Midbrain (tissue), 1 donor: ENCODE measurements at places on chromosomes 13 and 19.
A peak's percentile ranks its signal among the peaks of the same experiment; 100 is the strongest.

DNA sequence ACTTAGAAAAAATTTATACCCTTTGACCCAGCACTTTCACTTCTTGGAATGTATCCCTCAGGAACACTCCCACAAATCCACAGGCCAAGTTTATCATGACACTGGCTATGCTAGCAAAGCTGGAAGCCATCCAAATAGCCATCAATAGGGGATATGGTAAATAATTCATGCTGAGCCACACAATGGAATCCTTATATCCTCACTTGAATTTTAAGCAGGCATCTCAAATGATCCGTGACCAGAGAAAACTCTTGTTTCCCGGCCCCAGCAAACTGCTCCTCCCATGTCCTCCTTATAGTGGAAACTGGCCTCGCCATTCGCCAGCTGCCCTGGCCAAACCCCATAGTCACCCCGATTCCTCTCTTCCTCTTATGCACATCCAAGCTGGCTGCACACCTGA lies 37.6 kb downstream of the GRIK5 start:
- DNase-seq: no peak

- DNase-seq: no peak
Observed at GRCh38 chr19:13101590-13102415, 855 bp downstream of the LYL1 start.

GRCh38 chr19:47226426-47227351 lies 4.3 kb downstream of the BBC3 start:
- peak; percentile 39 for DNase-seq

DNA sequence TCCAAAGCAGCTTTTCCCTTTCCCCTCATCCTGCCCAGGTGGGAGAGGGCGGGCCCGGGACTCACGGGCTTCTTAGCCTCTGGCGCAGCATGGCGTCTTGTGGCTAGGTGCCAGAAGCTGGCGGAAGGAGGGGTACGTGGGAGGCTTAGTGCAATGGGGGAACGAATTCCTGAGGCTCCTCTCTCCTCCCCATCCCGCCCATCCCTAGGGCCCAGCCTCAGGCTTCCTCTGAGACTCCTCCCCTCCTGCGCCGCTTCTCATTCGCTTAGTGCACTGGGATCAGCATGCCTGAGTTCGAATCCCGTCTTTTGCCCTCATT lies 297.8 kb downstream of the ZNF536 start:
- DNase-seq: no peak

GRCh38 chr19:682678-683320 lies 6.6 kb downstream of the FSTL3 start:
- DNase-seq: no peak

DNA sequence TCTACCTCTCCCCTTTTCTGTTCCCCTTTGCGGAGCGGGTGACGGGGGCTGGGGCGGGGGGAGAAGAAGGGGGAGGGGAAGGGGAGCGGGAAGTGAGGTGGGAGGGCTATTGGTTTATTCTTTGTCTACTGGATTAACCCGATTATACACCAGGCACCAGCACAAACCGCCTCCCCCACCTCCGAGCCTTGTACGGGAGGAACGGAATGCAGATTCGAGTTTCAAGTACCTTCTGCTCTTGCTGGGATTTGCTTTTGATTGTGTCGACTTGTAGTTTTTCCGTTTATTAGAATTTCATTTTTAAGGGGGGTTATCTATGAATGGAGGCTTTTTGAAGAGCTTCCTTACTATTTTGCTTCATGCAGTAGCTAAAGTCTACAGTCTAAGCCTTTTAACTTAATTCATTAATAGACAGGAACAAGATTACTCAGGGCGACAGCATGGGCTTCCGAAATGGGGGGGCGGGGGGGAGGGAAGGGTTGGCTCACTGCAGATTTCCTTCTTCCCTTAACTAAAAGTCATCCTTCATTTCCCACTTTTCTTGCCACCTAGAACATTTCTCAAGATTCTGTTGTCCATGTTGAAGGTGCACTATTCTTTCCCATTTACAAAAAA lies 937 bp upstream of the SPRY2 start:
- DNase-seq: peak; percentile 74

GRCh38 chr13:75468602-75469001 lies 13.4 kb downstream of the TBC1D4 start:
- no peak for DNase-seq

GRCh38 chr19:15372470-15372869 lies 7.1 kb downstream of the AKAP8 start:
- DNase-seq: no peak

DNA sequence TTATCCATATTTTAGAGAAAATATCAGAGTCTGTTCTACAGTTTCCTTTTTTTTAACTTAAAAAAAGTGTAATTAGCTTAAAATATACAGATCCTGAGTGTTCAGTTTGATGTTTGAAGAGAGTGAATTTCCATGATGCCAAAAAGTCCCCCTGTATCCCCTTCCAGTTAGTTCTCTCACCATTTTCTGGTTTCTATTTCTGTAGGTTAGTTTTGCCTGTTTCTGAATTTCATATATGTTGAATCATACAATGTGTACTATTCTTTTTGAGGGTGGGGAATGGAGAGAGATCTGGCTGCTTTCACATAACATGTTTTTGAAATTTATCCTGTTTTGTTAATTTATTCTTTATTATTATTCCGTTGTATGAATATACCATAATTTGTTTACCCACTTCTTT lies 95.9 kb downstream of the PDS5B start:
- no peak for DNase-seq

- no peak for DNase-seq
Observed at GRCh38 chr13:91904597-91904996, 506.2 kb downstream of the GPC5 start.

- no peak for DNase-seq
Observed at GRCh38 chr13:114017028-114017630, 43.3 kb upstream of the C13orf46 start.

- DNase-seq: no peak
Observed at GRCh38 chr13:71360041-71360440, 507.0 kb downstream of the DACH1 start.

DNA sequence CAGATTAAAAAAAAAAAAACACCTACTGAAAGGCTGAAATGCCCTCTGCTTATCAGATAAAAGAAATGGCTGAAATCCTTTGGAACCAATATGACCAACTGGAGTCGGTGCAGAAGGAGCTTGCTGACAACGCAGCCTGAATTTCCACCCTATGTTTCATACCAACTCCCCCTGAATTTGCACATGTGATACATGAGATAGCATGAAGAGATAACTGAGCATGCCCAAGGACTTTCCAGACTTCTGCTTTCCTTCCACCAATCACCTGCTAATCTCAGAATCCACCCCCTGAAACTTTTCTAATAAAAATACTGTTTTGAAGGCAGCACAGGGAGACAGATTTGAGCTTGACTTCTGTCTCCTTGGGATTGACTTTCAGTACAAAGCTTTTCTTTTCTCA lies 32.2 kb upstream of the WDFY2 start:
- DNase-seq: no peak

- DNase-seq: peak; percentile 44
Observed at GRCh38 chr19:35013041-35013819, 13.1 kb downstream of the GRAMD1A start.

DNA sequence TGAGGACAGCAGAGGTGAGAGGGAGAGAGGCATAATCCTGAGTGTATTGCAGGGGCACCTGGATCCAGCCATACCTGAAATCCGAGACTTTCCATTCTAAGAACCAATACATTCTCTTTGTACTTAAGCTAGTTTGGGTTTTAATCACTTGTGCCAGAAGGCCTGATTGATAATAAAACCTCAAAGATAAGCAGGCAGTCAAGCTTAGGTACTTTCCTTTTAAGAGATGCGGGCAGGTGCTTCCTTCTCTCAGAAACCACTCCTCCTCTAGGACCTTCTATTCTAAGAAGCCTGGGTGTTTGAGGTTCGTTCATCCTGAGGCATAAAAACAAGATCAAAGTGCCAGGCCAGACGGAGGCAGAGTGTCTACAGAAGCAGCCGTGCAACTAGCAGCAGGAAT lies 22.2 kb downstream of the FAM187B start:
- DNase-seq: no peak

DNA sequence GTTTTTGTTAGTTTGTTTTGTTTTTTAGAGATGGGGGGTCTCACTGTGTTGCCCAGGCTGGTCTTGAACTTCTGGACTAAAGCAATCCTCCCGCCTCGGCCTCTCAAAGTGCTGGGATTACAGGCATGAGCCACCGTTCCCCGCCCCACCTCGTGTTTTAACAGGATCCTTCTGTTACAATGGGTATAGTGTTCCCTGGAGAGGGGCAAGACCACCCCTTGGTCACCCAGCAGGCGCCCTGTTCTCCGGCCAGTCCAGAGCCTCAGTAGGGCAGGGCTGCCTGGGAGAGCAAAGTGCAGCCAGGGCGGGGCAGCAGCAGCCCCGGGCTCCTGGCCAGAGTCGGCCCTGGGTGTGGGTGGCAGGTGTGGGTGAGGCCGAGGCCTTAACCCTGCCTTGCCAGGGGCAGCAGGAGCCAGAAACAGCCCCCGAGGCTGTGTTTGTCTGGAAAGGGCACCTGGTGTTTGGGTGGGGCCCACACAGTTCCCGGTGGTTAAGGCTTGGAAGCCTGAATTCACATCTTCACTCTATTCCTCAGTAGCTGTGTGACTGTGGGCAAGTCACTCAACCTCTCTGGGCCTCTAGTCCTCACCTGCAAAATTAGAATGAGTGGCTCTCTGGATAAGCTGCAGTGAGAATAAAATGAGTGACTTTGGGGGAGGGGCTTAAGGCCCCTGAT lies 7.2 kb downstream of the VASP start:
- no peak for DNase-seq

- no peak for DNase-seq
Observed at GRCh38 chr13:110440946-110441731, 120.4 kb downstream of the RAB20 start.

DNA sequence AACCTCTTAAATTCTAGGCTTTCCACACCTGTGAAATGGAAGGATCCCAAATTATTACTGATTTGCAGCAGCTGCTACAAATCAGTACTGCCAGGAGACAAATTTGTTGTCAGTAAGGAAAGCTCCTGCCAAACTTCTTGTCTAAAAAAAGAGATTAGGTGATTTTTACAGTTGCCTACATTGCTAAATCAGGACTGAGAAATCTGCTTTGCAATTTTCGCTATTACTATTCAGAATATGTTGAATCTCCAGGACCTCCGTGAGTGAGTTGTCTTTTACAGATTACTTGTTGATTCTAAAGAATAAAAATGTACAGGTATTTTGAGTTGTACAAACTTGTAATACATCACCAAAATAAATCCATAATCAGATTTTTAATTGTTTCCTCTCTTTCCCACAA lies 1815.9 kb downstream of the PCDH9 start:
- DNase-seq: no peak

- DNase-seq: no peak
Observed at GRCh38 chr19:3533563-3534216, 5.3 kb upstream of the TEKTIP1 start.

DNA sequence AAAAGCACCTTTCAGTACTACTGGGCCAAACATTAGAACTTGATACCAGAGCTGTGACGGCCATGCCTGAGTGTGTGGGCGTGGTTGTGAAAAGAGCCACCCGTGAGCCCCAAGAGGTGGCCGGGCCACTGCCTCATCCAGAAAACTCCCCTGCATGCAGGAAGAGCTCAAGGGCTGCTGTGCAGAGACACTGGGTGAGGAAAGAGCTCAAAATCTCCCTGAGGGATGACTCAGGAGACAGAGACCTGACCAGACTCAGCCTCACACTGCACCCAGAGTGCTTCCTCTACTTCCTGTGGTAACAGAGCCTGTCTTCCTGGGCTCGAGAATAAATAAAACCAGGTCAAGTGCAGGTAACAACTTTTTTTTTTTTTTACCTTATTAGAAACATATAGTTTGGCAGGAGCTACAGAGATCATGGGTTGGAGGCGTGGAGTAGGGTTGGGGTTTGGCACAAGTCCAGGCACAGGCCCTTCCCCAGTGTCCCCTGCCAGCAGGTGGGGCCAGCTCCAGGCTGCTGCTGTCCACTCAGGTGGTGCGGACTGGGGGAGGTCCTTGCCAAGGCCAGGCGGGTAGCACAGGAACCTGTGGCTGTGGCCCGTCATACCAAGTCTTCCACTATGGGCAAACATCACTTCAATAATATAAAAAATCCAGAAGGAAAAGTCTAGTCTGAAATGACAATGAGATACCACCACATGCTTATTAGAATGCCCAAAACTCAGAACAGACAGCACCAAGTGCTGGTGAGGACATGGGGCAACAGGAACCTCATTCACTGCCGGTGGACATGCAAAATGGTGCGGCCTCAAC lies 25.5 kb downstream of the ELL start:
- DNase-seq: no peak

GRCh38 chr19:46614114-46614722 lies 10.7 kb downstream of the PTGIR start:
- peak; percentile 89 for DNase-seq

DNA sequence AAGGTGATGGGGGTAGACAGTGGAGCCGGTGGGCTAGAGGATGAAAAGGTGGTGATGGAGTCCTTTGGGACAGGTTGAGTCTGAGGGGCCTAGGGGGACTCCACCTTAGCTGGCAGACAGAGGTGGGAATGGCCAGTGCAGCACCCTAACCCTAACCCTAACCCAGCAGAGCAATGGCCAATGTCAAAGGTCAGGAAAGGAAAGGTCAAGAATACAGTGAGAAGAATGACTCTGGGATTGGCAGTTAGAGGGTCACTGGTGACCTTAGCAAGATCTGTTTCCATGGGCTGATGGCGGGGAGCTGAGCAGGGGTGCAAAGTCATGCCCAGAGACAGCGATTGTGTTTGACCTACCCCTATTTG lies 16.6 kb downstream of the GNA15 start:
- no peak for DNase-seq

- DNase-seq: no peak
Observed at GRCh38 chr13:49368688-49369087, 75.2 kb downstream of the CAB39L start.

GRCh38 chr13:36362251-36362650 lies 16.1 kb upstream of the SPART start:
- DNase-seq: no peak

DNA sequence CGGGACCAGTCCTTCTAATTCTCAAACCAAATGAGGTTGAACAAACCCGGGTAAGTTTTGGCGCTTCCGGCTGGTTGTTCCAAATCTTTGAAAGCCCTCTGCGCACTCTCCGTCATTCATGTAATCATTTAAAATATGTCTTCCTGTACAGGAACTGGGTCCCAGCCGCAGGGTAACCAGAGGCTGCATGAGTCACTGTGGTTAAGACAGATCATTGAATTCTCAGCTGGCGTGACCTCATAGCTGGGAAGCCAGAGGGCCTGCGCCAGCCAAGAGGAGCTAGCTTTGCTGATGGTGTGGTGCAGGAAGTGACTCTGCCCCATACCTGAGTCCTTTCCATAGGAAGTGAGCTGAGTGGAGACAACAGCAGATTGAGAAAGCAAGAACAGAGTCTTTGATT lies 135.2 kb downstream of the TSHZ3 start:
- no peak for DNase-seq

- DNase-seq: no peak
Observed at GRCh38 chr13:113930671-113931637, 42.9 kb downstream of the C13orf46 start.
